Thymus (tissue), 14 donors: ENCODE measurements at places on chromosomes 13 and 19. TPM values are rescaled to one million over a fixed set of nuclear protein-coding genes. Genes with fewer than 3 reads are reported as not detected.

The OR7A17 gene
- not detected for total RNA-seq

The ZNF331 gene
- 7.6 TPM for total RNA-seq

The ZNF578 gene
- 1.6 TPM for total RNA-seq

The IGFL1 gene
- total RNA-seq, result 0.99 TPM

The C19orf18 gene
- 0.47 TPM for total RNA-seq

The GIPR gene
- 0.14 TPM for total RNA-seq

The PSG5 gene
- total RNA-seq, result not detected

The SPTBN4 gene
- total RNA-seq, result 0.24 TPM

The DIRAS1 gene
- total RNA-seq, result 0.05 TPM

The FFAR1 gene
- 0.05 TPM for total RNA-seq

The LAIR1 gene
- total RNA-seq, result 127 TPM

The CCDC169 gene
- total RNA-seq, result 0.66 TPM

DNA sequence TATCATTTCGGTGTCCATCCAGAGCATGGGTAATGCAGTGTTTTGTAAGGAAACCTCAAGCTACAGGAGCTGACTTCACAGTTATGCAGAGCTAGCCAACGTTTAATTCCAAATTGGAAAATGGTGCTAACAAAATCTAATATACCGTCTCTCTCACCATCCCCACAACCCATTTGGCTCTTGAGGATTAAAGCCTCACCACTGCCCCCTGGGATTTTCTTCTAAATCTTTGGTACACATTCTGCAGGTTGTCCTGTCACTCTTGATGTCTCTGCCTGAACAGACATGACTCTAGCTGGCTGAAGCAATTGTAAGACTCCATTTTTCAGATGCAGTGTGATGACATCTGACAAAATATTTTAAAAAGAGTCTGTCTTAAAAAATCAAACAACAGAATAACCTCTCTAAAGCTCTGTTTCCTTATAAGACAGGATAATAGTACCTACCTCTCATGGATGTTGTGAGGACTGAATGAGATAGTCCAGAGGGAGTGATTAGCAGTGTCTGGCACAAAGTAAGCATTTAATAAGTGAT, 451.8 kb downstream of the SUCLA2 start:
- DNase-seq, result no peak

GRCh38 chr19:10093295-10094186, 7.4 kb downstream of the SHFL start:
- DNase-seq, result no peak

- DNase-seq, result no peak
Measured at GRCh38 chr13:63209330-63210017, 1793.8 kb upstream of the PCDH20 start.

DNA sequence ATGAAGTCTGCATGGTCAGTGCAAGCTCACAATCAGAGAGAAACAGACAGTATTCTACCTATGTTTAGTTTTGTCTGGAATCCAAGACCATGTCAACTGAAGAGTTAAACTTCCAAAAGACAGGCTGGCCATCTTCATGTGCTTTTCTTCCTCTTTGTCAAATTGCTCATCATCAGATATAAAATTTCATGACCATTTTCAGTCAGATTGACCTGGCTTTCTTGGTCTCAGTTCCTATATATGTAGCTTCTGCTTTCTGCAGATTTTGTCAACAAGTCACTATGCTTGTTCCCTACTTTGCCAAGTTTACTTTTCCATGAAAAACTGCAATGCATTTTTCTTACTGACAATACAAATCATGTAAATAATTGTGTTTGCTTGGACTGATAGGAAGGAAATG, 13.9 kb downstream of the SLC46A3 start:
- DNase-seq, result no peak

GRCh38 chr13:22198641-22199217, 527.9 kb downstream of the FGF9 start:
- DNase-seq, result no peak

GRCh38 chr13:49062297-49062896, 86.7 kb downstream of the FNDC3A start:
- no peak for DNase-seq

- no peak for DNase-seq
Measured at GRCh38 chr13:104983601-104984000, 1551.9 kb downstream of the EFNB2 start.

- DNase-seq, result no peak
Measured at GRCh38 chr13:79402074-79402635, 3.9 kb downstream of the RBM26 start.

- DNase-seq, result no peak
Measured at GRCh38 chr13:114112231-114112825, 20.1 kb downstream of the RASA3 start.

- no peak for DNase-seq
Measured at GRCh38 chr13:45456196-45456972, 8.4 kb upstream of the COG3 start.

GRCh38 chr13:100608906-100609305, 20.3 kb upstream of the GGACT start:
- DNase-seq, result no peak

DNA sequence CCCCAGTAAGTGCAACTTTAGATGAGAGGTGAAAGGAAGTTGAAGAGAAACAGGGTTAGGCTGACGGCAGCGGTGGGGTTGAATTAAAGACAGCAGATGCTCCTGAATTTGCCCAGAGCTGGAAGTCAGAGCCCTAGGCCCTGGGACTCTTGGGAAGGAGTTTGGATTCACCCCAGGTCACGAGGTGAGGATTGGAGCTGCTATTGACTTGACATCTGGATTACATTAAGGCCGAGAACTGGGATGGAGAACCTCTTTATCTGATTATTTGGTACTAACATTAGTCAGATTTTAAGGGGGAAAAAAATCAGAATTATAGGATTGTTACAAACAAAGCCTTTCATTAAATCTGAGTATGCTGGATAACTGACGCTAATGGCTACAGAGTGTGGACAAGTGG, 367.2 kb downstream of the ZNF536 start:
- DNase-seq, result no peak

DNA sequence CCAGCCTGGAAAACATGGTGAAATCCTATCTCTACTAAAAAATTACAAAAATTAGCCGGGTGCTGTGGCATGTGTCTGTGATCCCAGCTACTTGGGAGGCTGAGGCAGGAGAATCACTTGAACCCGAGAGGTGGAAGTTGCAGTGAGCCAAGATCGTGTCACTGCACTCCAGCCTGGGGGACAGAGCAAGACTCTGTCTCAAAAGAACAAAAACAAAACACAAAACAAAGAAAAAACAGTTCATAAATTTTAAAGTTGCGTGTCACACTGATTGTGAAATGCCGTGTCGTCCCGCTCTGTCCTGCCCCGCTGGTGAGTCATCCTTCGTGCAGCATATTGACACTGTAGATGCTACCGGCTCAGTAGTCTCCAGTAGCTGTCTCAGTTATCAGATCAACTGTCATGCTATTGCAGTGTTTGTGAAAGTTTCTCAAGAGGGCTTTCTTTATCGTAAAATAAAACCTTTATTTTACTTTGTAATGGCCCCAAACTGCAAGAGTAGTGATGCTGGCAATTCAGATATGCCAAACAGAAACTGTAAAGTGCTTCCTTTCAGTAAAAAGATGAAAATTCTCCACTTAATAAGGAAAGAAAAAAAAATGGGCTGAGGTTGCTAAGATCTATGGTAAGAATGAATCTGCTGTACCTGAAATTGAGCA, 36.4 kb upstream of the IGFL1 start:
- no peak for DNase-seq

DNA sequence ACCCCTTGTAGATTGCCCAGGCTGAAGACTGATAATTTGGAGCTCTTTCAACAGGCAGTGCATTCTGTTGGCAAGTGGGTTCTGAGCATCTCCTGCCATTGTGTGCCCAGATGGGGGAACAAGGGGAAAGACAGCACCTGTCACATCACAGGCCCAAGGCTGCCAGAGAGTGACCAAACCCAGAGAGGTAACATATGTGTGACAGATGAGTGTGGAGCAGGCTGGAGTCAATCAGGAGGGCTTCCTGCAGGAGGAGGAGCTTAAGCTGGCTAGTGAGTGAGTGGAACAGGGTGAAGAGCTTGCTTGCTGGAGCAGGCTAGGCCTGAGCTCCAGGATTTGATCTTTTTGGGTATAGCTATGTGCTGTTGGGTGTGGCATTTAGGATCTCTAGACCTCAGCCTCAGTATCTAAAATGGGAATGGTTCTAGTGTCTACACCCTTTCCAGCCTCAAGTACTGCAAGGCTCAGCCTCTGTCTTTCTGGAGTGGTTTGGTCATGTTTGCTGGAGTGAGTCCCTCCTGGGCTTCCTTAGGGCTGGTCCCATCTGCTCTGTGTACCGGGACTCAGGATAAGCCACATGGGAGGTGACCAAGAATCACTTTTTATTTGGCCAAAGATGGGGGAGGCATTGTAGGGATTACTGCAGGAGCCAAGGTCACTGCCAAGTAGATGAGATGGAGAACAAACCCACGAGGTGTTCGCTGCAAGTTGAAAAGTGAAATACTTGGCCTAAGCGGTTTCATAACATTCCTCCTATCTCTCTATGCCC, 152.4 kb upstream of the TSHZ3 start:
- DNase-seq, result no peak

GRCh38 chr13:69243366-69243765, 864.3 kb upstream of the ATXN8OS start:
- no peak for DNase-seq

DNA sequence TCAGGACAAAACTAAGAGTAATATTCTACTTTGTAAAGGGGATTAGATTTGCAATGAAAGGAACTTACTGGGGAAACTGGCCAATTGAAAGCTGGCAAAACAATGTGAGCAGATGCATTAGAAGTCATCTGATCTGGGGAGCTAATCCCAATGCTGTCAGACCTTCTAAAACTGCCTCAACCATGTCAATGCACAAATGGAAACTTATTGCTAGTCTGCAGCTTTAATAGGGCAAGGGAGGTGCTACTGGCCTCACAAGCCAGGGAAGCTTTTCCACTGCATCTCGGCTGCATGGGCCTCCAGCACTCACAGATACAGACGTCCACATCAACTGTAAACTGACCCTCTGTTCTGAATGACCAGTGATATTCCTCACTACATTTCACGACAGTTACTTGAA, 154.2 kb downstream of the LHFPL6 start:
- no peak for DNase-seq

DNA sequence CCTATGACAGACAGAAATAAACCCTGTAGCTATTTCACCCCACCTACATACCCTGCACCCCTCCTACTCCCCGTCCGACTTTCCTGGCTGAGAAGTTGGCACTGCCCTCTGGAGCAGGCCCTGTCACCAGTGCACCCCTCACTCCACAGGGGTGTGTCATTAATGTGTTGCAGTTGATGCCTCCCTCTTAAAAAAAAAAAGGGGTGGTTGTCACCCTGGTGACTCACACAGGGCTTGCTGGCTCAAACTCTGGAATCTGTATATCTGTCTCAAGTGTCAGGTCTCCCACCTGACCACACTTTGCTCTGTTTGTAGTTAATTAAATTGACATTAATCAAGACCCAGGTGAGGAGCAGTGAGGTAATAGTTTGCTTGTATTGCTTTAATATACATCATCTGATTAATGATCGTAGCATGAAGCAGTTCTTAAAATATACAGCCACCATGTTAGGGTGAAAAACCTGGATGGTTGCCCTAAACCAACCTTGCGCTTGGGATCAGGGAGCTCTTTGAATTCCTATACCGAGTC, 2.0 kb upstream of the GATAD2A start:
- no peak for DNase-seq

- no peak for DNase-seq
Measured at GRCh38 chr19:58045411-58046050, 11.7 kb downstream of the ZSCAN1 start.

GRCh38 chr19:42313096-42313839, at the start of gene TMEM145:
Gene TMEM145 (plus strand): TSS chr19:42313309. CDS start chr19:42313377, 68 bp downstream.
- no peak for DNase-seq

DNA sequence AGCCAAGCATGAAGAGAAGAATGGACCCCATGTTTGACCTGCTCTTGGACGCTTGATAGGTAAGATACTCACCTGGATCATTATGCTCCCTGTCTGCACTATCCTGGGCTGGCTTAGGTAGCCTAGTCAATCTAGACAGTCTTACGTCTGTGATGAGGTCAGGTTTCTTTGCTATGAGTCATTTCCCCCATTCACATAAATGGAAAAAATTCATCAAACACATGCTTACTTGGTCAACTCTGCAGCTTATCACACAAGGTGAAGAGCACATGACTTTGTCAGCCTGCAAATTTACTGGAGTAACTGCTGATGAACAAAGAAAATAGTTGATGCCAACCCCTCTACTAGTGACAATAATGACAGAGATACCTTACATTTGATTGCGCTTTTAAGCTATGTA, 170.0 kb downstream of the NUFIP1 start:
- no peak for DNase-seq

DNA sequence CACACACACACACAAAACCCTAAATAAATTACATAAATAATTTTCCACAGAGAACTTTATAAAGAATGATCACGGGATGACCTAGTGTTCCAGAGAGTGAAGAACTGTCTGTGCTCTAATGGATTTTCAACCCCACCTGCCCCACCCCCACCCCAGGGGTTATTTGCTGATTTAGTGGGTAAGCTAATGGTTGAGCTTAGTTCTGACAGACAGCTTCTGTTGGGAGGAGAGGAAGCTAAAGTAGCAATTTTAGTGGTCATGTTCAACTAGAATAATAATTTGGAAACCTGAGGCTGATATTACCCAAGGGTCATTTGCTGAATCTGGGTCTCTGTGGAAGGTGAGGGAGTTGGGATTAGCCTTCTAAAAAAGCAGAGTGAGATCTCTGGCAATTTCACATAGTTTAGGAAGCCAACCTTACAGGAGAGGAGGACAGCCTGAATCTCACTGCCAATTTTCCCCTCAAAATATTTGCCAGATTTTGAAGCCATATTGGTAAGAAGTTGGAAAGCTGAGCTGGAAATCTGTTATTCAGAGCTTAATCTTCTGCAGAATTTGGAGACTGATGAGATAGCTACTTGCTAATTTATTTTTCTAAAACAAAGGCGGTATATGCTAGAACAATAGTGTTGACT, 68.7 kb downstream of the POSTN start:
- DNase-seq, result no peak

DNA sequence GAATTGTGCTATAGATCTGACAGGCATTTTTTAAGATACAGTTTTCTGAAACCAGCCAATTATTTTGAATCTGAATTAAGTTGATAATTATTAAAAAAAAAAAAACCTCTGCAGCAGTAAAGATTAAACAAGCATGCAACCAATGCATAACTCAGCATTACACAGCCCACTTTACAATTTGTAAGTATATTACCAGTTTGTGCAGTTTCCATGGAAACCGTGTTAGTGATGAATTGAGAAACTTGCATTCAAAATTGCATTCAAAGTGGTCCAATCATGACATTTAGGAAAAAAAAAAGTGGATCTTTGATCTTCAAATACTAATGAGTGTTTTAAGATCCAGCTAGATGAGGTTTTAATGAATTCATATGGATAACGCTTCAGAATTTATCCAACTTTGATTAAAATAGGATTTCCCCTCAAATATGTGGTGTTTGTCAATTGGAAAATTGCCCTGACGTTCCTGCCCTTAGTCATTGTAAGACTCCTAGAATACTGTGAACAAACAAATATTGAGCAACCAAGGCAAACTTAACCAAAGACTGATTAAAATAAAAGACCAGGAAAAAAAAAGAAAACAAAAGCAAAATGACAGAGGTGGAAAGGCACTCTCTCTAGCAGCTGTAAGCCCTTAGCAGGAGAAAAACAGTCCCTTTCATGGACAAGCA, 314.8 kb upstream of the MAB21L1 start:
- no peak for DNase-seq
